Activated T-cell treated with anti-CD3 and anti-CD28 coated beads, Interleukin-2, amount 50 U/mL, for 72 hours (primary cell): ENCODE measurements at places on chromosomes 7 and 10.

DNA sequence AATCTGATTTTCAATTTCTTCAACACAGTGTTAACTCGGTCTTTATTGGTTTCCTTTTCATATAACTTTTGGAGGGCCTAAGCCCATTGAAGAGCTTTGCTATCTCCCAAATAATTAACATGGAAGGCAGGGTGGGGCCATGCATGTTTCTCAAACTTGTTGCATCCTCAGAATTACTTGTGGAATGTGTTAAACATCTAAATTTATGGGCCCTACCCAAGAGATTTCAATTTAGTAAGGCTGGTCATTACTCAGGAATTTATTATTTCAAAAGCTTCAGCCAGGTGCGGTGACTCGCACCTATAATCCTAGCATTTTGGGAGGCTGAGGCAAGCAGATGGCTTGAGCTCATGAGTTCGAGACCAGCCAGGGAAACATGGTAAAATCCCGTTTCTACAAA lies 208.9 kb downstream of the SORCS3 start:
- H3K27ac ChIP-seq = no peak overlapping the region
- H3K27me3 ChIP-seq = no peaks in the 10 kb centered on the region
- H3K4me1 ChIP-seq = no peaks in the 10 kb centered on the region
- no peak overlapping the region for H3K4me3 ChIP-seq
- no peak for DNase-seq

- no peaks in the 10 kb centered on the region for H3K27me3 ChIP-seq
- H3K4me3 ChIP-seq = no peak overlapping the region
- DNase-seq = no peak
- H3K36me3 ChIP-seq = no peaks in the 10 kb centered on the region
Observed at GRCh38 chr7:72394016-72394415, 18.1 kb downstream of the CALN1 start.

DNA sequence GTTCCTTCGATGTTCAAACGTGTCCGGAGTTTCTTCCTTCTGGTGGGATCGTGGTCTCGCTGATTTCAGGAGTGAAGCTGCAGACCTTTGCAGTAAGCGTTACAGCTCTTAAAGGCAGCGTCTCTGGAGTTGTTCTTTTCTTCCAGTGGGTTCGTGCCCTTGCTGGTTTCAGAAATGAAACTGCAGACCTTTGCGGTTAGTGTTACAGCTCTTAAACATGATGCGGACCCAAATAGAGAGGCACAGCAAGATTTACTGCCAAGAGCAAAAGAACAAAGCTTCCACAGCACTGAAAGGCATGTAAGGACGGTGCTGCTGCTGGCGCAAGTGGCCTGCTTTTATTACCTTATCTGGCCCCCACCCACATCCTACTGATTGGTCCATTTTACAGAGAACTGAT lies 931.4 kb downstream of the IPMK start:
- no peak for DNase-seq
- no peaks in the 10 kb centered on the region for H3K27me3 ChIP-seq
- no peaks in the 10 kb centered on the region for H3K4me1 ChIP-seq

- DNase-seq = no peak
- H3K4me1 ChIP-seq = no peaks in the 10 kb centered on the region
- H3K36me3 ChIP-seq = peaks cover 2% of the 10 kb centered on the region
- H3K27ac ChIP-seq = no peak overlapping the region
- H3K4me3 ChIP-seq = no peak overlapping the region
- no peaks in the 10 kb centered on the region for H3K27me3 ChIP-seq
Observed at GRCh38 chr10:107589081-107589480, 424.6 kb upstream of the SORCS1 start.
